ENCODE measurements at places on chromosomes 2 and 18.
A peak's percentile ranks its signal among the peaks of the same experiment; 100 is the strongest.

DNA sequence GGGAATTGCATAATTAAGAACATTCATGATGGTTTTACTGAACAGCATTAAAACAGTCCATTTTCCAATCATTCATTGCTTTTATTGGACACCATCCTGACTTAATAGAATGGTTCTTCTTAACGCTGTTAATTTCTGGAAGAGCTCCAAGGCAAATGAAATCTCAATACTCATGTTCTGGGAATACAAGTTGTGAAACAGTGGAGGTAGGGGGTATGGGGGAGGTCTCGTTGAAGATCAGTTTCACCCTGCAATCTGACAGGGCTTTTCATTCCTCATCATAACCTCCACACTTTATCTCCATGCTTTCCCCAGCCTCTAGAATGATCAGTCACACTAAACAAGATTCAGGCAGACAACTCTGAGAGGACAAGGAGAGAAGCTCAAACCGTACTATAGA is 113.6 kb downstream of the ETAA1 start:
- no peak for DNase-seq

DNA sequence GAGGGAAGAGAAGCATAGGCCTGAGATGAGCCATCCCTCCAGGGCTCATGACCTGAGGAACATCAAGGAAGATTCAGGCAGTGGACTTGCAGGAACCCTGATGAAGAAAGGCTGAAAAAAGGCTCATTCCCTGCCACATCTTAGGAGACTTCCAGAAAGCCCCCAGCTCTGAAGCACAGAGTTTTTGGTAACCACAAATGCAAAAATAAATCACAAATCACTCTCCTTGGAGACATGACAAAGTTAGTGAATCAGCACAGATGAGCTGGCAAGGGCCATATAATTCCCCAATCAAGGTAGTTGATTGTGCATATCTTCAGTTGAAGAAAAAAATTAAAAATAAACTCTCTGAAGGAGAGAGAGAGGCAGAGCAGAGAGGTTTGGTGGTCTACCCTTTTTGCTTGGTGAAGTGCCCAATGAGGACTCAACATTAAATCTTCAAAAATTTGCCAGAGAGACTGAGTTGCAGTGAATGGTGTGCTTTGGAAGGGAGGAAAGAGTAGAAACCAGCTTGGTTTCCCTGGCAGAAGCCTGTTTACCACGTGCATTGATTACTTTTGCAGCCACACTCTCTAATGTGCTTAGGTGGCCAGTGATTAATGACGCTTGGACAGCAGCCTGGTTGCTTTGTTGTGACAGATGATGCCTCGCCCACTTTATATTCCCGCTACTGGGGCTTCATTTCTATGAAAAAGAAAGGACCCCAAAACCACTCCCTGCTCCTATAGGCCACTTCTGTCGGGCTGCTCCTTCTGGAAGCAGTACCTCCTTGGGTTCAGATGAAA is 257.4 kb upstream of the SLC14A2 start:
- DNase-seq = no peak

DNA sequence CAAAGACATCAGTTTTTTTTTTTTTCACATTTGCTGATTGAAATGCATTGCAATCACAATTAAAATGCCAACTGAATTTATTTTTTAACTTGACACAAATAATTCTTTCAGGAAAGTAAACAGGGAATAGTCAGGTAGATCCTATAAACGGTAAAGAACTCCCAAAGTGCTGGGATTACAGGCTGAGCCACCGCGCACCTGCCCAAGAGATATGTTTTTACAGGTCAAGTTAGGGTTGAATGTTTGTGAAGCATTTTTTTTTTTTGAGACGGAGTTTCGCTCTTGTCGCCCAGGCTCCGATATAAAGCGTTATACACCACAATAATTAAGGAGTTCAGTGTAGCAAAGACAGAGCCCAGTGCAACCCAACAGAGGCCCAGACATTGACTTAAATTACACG is 15.1 kb downstream of the ITM2C start:
- no peak for DNase-seq

- DNase-seq = no peak
Observed at GRCh38 chr2:225662101-225662500, 262.6 kb downstream of the NYAP2 start.

DNA sequence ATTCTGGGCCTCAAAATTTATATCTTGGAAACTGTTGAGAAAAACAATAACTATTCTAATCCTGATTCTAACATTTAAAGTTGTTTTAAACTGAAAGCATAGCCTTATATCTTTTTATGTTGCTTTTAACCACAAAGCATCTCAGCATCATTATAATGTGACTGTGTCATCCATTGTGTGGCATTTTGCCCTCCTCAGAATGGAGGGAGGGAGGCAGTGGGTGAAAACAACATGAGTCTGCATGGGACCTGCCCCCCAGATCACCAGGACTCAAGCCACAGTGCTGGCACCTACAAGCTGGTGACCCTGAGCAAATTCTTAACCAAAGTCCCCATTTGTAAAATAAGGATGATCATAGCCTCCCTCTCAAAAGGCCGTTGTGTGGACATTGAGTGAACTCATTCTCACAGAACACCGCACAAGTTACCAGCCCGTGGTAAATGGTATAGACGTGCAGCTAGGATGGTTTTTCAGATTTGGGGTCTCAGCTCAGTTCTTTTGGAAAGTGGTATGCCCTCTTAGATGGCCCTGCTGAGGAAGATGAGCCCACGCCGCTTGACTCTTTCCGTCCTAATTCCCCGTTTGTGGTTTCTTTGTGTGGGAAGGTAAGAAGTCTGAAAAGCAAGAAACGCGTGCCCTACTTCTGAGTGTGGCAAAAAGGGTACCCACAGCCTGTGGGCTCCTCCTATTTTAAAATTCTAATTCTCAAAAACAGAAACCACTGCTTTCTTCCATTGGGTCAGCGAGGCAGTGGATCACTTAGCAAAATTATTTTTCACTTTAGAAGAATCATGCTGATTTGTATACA is 305.0 kb upstream of the ID2 start:
- no peak for DNase-seq

DNA sequence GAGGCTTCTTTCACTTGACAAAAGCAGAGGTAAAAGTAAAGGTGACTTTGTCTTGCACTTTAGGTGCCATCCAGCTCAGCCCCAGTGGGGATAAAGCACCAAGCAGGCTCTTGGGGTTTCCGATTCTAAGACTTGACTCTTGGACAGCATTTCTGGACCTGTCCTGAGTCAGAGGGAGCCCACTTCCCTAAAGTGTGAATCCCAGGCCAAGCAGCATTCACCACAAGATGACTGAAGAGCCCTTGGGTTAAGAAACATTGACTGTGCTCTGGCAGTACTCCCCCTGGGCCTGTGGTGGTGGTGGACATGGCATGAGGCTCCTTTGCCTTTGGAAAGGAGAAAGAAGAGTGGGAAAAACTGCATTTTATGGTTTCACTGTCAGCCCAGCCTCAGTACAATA is 638.0 kb upstream of the VRK2 start:
- DNase-seq = no peak

- DNase-seq = no peak
Observed at GRCh38 chr2:105403783-105404698, 5.2 kb upstream of the FHL2 start.

- DNase-seq = no peak
Observed at GRCh38 chr18:10495936-10496335, 29.9 kb upstream of the NAPG start.

- no peak for DNase-seq
Observed at GRCh38 chr18:26931659-26932058, 66.2 kb upstream of the AQP4 start.

GRCh38 chr2:241859436-241860183 is 916 bp upstream of the PDCD1 start:
- DNase-seq = no peak

GRCh38 chr2:24903161-24904103 is 16.6 kb downstream of the ADCY3 start:
- DNase-seq = no peak

DNA sequence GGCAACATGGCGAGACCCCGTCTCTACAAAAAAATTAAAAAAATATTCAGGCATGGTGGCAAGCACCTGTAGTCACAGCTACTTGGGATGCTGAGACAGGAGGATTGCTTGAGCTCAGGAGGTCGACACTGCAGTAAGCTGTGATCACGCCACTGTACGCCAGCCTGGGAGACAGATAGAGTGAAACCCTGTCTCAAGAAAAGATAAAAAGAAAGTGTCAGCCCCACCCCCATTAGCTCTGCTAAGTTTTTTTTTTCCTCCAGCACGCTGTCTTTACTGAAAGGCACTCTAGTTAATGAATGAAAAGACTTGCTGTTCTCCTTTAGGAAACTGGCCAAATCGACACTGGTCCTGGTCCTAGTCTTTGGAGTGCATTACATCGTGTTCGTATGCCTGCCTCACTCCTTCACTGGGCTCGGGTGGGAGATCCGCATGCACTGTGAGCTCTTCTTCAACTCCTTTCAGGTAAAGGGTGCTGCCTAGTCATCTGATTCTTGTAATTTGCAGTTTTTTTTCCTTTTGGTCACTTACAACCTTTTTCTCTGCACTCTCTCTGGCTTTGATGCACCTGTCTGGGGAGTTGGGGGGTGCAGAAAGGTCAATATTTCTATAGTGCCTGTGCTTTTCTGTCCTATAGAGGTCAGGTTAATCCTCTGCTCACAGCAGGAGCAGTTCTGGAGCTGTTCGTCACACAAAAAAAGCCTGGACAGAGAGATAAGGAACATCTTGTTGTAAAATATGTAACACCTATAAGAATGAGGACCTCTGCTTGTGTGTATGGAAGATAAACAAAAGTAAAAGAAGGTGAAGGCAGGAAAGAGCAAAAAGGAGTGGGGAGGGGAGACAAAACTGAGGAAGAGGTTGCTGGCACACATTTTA is 82.3 kb downstream of the PTH2R start:
- no peak for DNase-seq

GRCh38 chr2:119741868-119742267 is 17.9 kb upstream of the PTPN4 start:
- DNase-seq = no peak

DNA sequence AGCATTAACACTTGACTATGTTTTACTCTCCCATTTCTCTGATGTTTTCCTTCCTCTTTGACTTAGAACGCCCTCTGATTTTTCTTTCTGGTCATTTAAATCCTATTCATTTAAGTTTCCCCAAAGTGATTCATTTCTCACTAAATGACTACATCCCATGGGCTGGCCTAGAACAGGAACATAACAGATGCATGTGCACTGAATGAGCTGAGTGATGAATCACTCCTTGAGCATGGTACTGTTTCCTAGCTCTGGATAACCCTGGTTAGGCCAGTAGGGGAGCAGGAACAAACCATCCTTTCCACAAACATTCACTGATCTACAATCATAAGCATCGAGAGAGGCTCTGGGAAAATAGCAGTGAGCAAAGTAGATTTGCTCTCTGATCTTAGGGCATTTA is 221.9 kb upstream of the SETBP1 start:
- no peak for DNase-seq

GRCh38 chr18:68447286-68447685 is 267.6 kb downstream of the TMX3 start:
- DNase-seq = no peak

DNA sequence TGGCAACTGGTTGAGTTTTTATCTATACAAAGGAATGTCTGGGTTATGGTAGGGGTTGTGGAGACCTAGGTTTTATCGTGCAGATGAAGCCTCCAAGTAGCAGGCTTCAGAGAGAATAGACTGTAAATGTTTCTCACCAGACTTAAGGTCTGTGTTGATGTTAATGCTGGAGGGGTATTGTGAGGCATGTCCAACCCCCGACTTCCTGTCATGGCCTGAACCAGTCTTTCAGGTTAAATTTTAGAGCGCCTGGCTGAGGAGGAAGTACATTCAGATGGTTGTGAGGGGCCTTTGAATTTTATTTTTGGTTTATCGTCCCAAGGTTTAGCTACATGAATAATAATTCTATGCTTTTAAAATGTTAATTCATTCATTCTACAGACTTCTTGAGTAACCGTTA is 435.1 kb downstream of the DLGAP1 start:
- peak; percentile 45 for DNase-seq

- no peak for DNase-seq
Observed at GRCh38 chr2:36376992-36377738, 21.6 kb downstream of the CRIM1 start.

DNA sequence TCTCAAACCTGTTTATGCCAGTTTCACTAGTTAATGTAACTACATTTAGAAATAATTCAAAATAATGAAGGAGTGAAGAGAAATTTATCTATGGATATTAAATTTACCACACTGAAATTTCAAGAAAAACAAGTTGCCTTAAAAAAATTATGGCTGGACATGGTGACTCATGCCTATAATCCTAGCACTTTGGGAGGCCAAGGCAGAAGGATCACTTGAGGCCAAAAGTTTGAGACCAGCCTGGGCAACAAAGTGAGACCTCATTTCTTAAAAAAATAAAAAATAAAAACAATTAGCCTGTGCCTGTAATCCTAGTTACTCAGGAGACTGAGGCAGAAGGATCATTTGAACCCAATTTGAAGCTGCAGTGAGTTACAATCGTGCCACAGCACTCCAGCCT is 29.9 kb downstream of the HDLBP start:
- DNase-seq = no peak

Measured in iPS DF 19.7 (cell line).